Stimulated activated CD4-positive, alpha-beta T cell treated with anti-CD3 and anti-CD28 coated beads, Interleukin-4, amount 100 ng/mL, for 1 hour (primary cell): ENCODE measurements at places on chromosomes 2 and 18.

- DNase-seq, result no peak
These were observed 164.9 kb downstream of the L3MBTL4 start for GRCh38 chr18:6249788-6250187.

- DNase-seq, result no peak
These were observed 496.1 kb upstream of the MYT1L start for GRCh38 chr2:2827046-2827636.

DNA sequence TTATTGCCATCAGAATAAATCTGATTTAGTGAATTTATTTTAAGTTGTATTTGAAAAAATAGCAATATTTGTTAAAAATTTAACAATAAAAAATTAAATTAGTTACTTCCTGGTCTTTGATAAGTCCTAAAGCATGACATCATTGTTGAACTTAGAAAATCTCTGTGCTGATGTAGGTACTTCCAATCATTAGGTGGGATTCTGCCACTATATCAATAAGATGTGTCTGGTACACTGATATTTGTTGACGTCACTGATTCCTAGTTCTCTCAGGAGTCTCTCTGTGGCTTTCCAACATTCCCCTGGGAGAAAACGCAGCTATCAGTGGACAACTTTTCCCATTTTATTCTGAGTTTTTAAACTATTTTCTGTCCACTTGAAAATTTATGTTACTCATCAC is 143.5 kb downstream of the GALNT13 start:
- no peak for DNase-seq

GRCh38 chr2:144624451-144624850 is 104.5 kb upstream of the ZEB2 start:
- no peak for DNase-seq

- no peak for DNase-seq
These were observed 3.8 kb downstream of the ZFAND2B start for GRCh38 chr2:219210196-219210885.

DNA sequence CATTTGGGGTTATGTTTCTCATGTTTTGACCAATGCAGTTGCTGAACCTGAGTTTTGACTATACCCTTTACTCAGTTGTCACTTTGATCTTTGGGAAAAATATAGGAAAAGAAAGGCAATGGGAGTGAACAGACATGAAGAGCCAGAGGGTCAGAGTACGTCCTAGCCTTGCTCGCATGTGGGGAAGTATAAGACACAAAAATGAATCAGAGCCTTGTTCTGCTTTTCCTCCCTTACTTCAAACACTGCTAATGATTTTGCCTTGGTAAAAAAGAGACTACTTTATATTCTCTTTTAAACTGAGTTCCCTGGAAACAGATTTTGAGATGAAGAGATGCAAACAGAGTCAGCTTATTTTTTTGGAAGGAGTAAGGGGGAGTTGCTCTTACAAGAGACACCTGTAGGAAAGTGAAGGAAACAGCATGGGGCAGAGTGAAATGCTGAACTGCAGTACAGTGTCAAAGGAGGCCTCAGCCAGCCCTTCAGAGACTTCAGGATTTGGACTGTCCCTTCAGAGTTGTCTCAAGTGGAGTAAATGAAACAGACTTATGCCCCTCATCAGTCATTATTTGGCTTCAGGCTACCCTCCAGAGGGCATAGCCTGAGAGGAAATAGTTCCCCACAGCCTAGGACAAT is 11.1 kb upstream of the FAP start:
- no peak for DNase-seq
